Dermis blood vessel endothelial cell (primary cell): ENCODE measurements at places on chromosomes 6 and 20.

DNA sequence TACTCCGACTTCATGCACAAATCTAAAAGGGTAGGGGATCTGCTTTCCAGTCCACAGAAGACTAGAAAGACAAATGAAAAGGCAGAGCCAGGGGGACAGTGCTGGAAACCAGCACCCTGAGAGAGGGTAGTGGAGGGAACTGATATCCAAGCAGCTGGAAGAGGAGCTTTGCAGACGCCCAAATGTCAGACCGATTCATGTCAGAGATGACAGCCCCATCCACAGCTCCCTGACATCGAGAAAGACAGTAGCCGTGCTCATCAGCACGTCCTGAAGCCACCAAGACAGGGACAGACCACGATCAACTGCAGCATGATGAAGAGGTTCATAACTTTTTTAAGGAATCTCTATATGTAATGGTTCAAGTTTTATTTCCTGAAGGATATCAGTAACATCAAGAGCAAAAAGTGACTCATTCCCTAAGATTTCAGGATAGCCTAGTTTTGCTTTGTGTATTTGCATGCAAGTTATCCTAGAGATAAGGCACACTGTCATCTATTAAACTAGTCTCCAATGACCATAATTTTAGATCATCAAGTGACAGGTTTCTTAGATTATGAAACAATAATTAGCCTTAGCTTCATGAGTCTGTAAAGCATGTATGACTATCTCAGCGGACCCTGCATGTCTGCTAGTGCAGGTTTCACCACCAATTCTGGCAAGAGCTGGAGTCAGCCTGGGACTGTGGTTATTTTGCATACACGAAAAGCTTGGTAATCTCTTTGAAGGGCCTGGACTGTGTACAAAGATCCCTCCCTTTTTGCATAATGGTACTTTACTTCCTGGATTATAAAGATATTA, 43.0 kb downstream of the PRDM1 start:
- no peak for DNase-seq

DNA sequence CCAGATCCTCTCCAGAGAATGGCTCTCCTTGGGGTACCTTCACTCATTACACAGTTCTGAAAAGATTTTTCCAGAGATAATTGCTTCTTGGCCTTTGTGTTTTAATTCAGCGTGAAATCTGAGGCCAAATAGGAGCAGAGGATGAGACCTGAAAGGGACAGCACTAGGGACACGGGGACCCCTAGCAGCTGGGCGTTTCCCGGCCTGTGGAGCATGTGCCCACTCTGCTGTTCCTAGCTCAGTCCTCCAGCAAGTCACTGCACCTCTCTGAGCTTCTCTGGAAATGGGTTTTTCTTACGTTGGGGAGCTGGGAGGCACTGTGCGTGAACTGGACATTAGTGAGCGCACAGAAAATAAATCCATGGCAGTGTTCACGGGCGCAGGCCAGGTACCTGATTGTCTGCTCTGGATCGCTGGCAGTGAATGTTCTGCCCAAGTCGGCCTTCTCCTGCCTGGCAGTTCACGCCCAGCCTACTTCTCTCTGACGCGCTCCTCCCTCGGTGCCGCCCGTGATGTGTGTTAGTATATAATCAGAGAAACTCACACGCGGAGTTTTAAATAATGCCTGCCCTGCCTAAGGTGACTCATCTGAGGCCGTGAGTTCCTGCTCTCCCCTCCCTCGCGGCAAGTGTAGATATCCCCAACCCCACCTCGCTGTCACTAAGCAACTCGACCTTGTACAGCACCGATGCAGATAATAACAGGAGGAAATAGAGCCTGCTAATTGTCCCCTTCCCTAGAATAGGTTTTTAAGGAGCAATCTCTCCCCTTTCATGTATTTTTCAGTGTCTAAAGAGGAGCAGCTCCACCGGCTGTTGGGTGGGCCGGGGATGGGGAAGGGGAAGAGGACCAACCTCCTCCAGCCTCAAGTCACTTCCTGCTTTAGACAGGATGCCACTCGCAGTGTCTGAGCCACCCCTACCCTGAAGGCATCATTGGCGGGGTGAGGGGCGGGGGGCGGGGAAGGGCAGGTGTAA, 2.7 kb upstream of the TUBB2A start:
- DNase-seq: peak; percentile 80

GRCh38 chr6:125952764-125953501, 3.6 kb upstream of the HINT3 start:
- DNase-seq: peak; percentile 70

DNA sequence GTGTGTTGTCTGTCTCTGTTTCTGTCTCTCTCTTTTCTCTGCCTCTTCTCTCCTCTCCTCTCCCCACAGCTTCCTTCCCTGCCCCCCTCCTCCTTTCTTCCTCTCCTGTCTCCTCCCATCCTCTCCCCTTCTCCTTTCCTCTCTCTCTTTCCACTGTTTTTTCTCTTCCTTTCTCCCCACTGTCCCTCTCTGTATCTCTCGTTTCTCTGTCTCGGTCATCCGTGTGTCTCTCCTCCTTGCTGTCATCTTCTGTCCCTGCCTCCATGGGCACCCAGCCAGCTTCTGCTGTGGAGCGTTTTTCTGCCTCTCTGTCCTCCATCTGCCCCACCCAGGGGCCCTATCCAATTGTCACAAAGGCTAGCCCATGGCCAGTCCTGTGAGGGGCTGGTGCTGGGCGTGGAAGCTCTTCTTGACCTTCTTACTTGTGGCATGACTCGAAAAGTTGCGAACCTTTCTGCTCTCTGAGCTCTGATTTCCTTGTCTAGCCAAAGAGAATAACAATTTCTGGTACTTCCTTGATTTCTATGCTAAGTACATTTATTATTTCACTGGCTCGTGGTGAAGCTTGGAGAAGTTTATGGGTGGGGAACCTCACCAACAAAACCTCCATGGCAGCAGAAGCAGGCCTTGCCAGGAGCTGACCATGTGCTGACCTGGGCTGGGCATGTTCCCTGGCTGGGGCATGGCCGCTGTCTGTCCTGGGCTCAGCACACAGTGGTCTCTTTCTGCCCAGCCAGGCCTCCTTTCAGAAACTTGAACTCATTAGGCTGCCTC, 69.3 kb downstream of the CEBPB start:
- no peak for DNase-seq

DNA sequence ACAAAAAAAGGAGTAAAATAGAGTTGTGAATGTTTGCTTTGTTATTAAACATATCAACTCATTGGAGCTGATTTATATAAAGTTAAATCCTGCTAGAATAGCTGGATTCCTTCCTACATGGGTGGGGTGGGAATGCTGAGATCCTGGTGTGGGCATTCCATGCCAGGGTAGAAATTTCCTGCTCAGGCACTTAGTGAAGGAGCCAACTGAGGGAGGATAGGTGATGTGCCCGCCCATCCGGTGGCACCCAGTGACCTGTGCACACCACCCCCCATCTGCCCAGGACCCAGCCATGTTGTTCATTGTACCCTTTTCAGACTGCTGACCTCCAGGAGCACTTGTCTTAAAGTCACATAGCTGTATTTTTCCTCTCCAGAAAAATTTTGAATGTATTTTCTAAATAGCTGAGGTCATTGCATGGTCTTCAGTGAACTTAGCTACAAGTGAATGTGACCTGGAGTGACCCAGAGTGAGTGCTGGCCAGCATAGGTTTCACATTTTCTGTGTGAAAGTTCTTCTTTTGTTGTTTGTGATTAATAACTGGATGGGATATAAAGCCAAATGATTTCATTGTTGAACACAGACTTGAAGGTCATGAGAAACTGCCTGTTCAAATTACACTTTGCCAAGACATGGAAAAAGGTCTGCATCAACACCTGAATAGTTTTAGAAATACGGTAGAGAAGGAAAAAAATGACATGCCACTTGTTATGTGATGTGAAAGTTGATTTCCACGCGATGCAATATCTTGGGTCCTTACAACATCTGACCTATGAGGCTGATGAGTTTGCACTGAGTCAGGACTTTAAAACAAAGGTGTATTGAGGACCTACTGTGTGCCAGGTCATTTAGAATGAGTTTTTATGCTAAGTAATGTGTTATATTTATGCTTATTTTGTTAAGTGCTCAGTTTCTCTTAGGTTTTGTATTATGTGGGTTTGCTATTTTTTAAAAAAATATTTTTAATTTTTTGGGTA, 77.2 kb downstream of the UTRN start:
- DNase-seq: peak; percentile 94

GRCh38 chr6:136764517-136764993, 27.7 kb downstream of the MAP3K5 start:
- no peak for DNase-seq
